Left ventricle myocardium inferior (tissue), 1 donor: ENCODE measurements at places on chromosomes 2 and 18.

DNA sequence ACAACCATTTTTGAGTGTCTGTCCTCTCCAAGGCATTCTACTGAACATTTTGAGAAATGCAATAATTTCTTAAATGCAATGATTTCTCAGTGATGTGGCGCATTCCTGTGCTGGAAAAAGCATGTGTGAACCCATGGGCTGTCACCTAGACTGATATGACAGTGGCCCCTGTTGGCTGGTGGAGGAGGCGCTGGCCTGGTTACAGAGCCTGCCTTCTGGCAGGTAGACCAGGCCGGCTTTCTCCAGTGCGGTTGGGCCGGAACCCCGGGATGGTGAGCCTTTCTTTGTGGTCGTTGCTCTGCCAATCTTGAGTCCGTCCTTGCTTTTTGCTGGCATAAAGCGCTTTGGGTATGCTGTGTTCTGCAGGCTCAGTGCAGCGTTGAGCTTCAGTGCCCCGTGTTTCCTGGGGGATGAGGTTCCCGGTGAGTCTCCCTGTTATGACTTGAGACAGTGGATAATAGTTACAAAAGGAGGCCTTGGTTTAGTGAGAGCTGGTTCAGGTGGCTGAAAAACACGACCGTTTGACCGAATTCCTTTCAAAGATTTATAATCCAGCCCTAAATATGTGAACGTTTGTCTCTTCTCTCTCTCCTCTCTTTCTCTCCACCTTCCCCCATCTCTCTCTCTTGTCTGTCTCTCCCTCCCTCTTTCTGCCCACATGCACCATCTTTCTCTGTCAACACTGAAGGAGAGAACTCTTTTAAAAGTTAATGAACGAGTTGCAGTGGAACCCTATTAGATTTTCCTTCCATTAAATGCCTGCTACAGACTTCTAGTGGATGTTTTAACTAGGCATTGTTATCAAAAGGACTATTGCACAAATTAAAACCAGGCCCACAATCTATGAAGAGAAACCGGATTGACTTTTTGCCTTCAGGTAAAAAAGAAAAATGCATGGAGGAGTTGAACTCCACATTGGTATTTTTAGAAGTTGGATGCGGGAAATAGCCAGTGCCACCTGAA, 34.0 kb downstream of the TSHZ1 start:
- DNase-seq, result no peak

- DNase-seq, result no peak
Measured at GRCh38 chr2:50388324-50388723, 643.6 kb downstream of the NRXN1 start.

GRCh38 chr18:12747530-12748315, 44.9 kb downstream of the PSMG2 start:
- DNase-seq, result no peak

DNA sequence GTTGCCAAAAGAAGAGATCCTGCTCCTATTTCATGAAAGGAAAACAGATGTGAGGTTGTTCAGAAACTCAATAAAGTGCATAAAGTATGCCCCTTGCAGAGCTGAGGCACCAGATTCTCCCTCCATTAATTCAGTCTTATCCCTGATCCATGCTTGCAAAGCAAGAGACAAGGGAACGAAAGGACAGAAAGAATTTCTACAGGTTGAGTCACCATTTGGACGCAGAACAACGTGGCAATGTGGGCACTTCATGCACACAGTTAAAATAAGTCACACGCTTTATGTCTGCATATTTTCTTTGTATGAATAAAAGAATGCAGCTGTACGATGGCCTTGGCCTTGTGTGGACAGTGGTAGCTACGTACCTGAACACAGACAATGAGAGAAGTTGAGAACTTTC, 321.7 kb upstream of the REV1 start:
- DNase-seq, result no peak

- DNase-seq, result no peak
Measured at GRCh38 chr2:182941121-182941722, 74.8 kb upstream of the FRZB start.

DNA sequence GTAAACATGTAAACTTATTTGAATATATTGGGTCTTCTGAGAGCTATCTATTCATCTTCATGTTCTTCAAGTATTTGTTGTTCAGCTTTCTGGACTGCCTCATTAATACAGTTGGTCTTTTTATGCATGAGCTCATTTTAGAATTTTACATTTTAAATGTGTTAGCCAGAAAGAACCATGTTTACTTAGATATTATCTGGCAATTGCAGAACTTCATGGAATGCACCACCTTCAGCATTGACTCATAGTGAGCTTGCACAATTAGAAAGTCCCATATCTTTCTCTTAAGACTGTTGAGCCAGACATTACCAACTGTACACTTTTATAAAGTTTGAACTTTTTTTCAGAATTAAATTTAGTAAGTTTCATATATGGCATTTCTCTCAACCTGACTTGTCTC, 536.7 kb downstream of the RIT2 start:
- DNase-seq, result no peak

DNA sequence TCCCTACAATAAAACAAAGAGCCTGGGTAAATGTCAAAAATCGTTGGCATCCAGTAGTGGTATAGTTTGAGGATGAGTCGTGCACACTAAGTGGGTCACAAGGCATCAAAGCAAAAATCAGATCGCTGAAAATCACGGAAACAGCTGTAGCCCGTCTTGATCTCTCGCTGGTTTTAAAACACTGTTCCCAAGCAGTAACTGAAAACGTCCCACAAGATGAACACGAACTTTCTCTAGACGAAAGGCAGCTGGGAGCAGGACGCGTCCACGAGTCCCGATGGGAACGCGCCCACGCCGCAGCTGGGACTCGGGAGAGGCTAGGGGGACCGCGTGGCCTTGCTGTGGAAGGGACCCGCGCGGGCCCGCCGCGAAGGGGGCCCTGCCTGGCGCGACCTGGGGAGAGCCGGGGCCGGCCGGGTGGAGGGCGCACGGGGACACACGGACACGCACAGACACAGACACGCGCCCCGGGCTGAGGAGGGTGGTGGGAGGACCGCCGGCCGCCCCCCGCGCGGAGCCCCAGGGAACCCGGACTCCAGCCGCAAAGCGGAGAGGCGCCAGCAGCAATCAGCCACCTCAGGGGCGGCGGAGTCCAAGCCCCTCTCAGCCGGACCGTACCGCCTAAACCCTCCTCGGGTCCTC, 651 bp downstream of the STK17B start:
- peak; percentile 30 for DNase-seq

GRCh38 chr2:224287531-224287930, 114.4 kb downstream of the FAM124B start:
- no peak for DNase-seq

DNA sequence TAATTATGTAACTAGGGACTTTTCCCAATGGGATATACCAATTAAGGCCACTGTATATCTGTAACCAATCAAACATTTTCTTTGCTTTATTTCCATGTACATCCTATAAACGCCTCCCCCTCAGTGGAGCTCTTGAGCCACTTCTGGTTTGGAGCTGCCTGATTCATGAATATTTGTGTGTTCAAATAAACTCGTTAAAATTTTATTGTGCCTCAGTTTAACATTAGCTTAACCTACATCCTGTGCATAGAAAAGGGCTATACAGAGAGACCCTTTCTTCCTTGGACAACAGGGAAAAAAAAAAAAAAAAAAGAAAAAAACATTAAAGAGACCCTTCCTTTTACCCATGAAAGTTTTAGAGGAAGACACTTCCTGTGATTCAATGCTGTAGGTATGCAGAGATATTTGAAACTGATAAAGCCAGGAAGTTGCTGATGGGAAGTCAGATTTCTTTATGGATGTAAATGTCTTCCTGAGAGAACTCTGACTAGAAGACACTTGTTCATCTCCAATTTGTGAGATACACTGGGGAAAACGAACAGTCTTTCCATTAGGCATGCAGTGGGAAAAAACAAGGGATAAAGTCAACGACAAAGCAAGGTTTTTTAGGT, 614.6 kb upstream of the SOX11 start:
- DNase-seq, result no peak

DNA sequence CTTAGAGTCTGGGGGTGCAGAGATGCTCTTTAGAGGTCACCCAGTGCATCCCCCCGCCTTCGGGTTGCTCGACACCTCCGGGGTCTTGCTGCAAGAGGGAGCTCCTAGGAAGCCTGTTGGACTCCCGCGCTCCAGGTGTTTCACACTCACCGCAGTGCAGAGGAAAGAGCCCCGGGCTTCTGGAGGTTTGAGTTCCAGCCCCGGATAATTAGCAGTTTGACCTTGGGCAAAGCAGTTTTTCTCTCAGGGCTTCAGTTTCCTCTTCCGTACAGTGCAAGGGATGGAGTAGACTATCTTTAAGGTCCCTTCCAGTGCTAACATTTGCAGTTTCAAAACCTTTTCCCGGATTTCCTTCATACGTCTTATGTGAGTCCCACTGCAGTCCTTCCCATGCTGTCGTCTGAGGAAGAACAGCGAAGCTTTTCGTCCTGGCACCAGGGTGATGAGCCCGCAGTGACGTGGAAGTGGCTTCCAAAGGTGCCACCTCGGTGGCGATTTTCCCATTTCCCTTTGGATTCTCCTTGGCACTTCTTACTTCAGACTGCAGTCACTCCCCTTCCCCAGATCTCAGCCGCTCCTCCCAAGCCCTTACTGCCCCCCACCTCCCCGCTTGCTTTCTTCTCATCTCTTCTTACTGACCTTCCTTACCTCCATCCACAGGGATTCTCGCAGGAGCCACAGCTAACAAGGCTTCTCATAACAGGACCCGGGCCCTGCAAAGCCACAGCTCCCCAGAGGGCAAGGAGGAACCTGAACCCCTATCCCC, 585 bp downstream of the PNKD start:
- DNase-seq, result no peak

- DNase-seq, result no peak
Measured at GRCh38 chr2:10493634-10494281, 45.6 kb upstream of the ODC1 start.

DNA sequence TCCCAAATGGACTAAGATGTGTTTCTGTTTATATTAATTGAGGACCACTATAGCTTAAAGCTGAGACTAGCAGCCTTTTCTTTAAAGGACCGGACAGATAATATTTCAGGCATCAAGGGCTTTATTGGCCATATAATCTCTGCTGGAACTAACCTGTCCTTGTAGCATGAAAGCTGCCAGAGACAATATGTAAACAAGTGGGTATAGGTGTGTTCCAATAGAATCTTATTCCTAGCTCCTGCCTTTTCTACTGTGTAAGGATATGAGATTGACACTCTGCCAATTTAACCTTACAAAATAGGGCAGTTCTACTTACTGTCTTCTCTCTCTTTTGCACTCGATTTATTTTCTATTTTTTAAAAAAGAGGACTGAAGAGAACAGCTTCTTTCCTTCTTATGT, 74.0 kb downstream of the RHBDD1 start:
- DNase-seq, result no peak

GRCh38 chr18:24762511-24762910, 302.1 kb downstream of the HRH4 start:
- no peak for DNase-seq

DNA sequence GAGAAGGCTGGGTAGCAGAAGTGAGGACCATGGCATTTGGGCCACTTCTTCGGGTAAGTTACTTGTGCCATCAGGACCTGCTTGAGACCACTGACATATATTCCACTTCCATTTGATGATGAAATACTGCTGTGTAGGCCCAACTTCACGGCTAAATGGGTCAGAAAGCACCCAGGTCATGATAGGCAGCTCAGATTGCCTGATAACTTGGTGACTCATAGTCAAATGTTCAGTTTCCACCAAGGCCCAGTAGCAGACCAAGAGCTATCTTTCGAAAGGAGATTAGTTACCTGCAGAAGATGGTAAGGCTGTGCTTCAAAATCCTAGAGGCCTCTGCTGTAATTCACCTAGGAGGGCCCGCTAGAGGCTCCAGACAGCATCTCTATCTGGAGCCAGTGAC, 31.8 kb upstream of the MEX3C start:
- DNase-seq, result no peak

- no peak for DNase-seq
Measured at GRCh38 chr2:102099536-102100298, 42.8 kb upstream of the IL1R1 start.

DNA sequence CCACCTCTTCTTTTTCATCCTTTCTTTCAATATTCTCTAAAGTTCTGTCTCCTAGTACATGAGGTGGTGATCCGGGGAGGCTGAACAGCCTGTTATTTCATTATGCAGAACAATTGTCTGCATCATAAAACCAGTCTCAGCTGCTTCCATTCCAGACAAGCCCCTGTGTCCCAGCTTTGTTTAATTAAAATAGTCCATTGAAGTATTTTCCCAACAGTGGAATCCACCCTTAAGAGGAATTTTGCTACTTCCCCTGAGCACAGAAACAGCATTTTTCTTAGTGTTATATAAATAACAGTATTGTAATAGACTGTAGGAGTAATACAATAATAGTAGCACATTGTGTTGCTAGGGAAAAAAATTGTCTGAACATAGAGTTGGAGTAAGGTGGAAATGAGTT, 395.4 kb upstream of the TCF4 start:
- no peak for DNase-seq

DNA sequence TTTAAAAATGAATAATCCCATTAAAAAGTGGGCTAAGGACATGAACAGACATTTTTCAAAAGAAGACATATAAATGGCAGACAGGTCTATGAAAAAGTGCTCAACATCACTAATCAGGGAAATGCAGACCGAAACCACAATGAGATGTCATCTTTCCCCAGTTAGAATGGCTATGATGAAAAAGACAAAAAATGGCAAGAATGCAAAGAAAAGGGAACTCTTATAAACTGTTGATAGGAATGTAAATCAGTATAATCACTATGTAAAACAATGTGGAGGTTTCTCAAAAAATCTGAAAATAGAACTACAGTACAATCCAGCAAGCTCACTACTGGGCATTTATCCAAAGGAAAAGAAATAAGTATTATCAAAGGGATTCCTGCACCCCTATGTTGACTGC, 169.2 kb downstream of the METTL4 start:
- no peak for DNase-seq

GRCh38 chr18:63263444-63263843, 56.1 kb downstream of the BCL2 start:
- DNase-seq, result no peak

DNA sequence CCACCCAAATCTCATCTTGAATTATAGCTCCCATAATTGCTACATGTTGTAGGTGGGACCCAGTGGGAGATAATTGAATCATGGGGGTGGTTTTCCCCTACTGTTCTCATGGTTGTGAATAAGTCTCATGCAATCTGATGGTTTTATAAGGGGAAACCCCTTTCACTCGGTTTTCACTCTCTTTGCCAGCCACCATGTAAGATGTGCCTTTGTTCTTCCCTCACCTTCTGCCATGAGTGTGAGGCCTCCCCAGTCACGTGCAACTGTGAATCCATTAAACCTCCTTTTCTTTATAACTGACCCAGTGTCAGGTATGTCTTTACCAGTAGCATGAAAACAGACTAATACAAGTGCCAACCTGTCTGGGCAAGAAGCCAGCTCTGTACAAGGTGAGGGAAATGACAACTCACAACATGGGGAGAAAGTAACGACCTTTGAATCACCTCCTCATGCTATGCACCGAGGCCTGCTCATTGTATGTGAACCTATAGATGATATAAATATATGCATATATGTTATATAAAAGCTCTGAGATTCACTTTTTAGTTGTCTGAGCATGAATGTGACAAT, 162.2 kb downstream of the ALPK2 start:
- DNase-seq, result no peak

DNA sequence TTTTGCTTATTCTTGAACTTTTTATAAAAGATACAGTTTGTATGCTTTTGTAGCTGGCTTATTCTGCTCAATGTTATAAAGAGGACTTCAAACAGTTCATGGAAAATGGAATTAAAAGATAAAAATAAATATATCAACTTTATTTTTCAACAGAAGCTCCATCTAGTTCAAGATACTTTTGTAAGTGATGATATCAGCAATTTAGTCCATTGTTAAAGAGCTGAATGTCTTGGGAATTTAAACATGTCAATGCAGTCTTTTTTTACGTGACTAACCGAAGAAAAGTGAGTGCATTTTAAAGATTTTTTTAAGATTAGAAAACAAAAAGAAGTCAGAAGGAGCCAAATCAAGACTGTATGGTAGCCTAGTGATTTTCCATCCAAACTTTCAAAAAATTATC, 85.4 kb upstream of the CHST9 start:
- no peak for DNase-seq
